Vagina (tissue), 2 donors: ENCODE measurements at places on chromosomes 7 and 10. TPM values are rescaled to one million over a fixed set of nuclear protein-coding genes. Genes with fewer than 3 reads are reported as not detected.

DNA sequence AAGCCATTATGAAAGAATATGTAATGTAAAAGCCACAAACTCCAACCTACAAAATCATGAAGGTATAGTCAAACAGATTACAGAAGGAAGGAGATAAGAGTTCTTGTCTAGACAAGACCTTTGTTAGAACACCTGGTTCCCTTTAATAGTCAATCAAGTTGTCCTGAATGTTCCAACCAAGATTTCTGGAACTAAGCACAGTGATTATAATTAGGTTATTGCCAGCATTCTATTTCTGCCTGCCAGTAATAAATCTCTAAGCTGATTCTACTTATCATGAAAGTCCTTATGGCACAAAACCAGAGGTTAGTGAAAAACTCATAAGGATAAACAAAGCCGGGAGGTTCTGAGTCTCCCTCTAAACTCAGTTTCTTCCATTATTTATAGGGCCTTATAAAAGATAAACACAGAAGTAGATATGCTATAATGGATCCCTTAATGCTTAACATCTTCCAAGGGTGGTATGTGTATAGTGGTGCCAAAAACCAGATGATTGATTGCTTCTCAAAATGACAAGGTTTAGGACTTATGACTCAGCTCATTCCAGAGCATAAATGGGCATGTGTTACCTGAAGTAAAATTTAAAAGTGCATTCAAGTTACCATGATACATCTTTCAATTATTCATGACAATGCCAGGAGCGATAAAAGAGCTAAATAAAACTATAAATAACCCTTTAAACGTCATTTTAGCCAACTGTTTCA lies 237.2 kb downstream of the CSTF2T start:
- DNase-seq = no peak

- DNase-seq = no peak
Measured at GRCh38 chr10:30384701-30385201, 35.7 kb upstream of the MTPAP start.

GRCh38 chr7:129950191-129950932 lies 2.4 kb downstream of the UBE2H start:
- no peak for DNase-seq

DNA sequence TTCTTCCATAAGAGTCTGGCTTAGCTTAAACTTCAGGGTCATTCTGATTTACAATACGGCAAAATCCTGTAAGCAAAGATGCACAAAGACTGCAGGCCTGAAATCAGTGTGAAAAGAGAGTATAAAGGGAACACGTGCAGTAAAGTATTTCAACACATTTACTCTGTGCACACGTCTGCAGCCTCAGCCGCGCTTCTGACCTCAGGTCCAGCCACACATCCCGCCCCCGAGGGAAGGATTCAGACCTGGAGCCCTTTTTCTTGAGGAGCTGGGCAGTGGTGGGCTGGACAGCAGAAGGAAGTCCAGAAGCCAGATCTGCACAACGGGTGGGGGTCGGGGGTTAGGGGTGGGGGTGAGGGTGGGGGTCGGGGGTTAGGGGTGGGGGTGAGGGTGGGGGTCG lies 58.9 kb upstream of the FAM20C start:
- no peak for DNase-seq

GRCh38 chr7:2062648-2063047 lies 170.1 kb downstream of the MAD1L1 start:
- no peak for DNase-seq

DNA sequence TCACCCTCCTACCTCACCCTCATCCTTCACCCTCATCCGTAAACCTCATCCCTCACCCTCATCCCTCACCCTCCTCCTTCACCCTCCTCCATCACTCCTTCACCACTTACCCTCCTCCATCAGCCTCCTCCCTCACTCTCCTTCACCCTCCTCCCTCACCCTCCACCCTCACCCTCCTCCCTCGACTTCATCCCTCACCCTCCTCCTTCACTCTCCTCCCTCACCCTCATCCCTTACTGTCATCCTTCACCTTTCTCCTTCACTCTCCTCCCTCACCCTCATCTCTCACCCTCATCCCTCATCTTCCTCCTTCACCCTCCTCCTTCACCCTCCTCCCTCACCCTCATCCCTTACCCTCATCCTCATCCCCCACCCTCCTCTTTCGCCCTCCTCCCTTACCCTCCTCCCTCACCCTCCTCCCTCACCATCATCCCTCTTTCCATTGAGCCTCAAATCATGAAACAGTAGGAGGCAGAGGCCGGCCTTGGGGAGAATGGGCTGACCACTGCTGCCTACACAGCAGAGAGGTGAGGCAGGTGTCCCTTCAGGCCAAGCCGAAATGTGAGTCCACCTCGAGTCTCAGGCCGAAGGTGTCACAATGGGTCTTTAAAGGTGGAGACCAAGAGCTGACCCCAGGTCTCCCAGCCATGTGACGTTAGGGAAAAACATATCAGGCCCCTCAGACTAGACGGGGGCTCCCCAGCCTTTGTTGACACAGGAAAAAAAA lies 53.0 kb downstream of the PDGFA start:
- DNase-seq = no peak

DNA sequence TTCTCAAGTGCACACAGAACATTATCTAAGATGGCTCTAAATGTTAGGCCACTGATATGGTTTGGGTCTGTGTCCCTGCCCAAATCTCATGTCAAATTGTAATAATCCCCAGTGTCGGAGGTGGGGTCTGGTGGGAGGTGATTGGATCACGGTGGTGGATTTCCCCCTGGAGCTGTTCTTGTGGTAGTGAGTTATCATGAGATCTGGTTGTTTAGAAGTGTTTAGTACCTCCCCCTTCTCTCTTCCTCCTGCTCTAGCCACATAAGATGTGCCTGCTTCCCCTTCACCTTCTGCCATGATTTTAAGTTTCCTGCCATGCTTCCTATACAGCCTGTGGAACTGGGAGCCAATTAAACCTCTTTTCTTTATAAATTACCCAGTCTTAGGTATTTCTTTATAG lies 11.2 kb upstream of the GSTK1 start:
- no peak for DNase-seq

The CALML3 gene
- 50.6 TPM for total RNA-seq

The DHX32 gene
- total RNA-seq = 30.2 TPM
